ENCODE measurements at places on chromosomes 7 and 10. TPM values are rescaled to one million over a fixed set of nuclear protein-coding genes. Genes with fewer than 3 reads are reported as not detected.

Gene CLCN1
- total RNA-seq: 0.14 TPM

Gene AKR1C3
- 82.3 TPM for total RNA-seq

Gene ACTL6B
- not detected for total RNA-seq

Gene GHRHR
- total RNA-seq: not detected

Gene MMP21
- under 0.01 TPM for total RNA-seq

Gene CHCHD3
- 97.8 TPM for total RNA-seq

Gene SLC13A4
- not detected for total RNA-seq

Gene DMTF1
- total RNA-seq: 56.5 TPM

Gene ZNF503
- 4.7 TPM for total RNA-seq

Gene PTPRN2
- 0.71 TPM for total RNA-seq

Gene GIMAP5
- total RNA-seq: 0.14 TPM

Gene ORC5
- 16.5 TPM for total RNA-seq
